ENCODE measurements at places on chromosomes 6 and 20. TPM values are rescaled to one million over a fixed set of nuclear protein-coding genes. Genes with fewer than 3 reads are reported as not detected.

PLCB4 gene
- 0.02 TPM for total RNA-seq

TRIM15 gene
- 0.26 TPM for total RNA-seq

GRCh38 chr6:141809901-141810300 lies 322.8 kb upstream of the GJE1 start:
- no peak overlapping the region for H3K4me3 ChIP-seq
- H3K27ac ChIP-seq, result no peak overlapping the region
- DNase-seq, result no peak
- no peaks in the 10 kb centered on the region for H3K4me1 ChIP-seq

RRAGD gene
- total RNA-seq, result 19.6 TPM

DNA sequence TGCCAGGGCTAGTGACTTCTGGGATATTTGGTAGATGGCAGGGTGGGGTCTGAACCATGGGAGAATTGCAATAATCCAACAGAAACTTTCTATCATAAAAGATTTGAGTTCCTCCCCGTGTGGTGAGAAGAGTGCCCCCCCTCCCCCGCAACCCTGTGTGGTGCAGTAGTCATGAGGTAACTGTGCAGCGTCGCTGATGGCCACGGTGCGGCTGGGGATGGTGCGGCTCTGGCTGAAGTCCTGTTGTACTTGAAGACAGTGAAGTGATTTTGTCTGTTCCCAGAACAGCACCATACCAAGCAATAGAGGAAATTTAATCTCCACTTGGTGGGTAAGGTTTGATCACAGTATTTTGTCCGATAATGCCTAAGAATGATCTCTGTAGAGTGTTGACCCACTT lies 654.8 kb upstream of the POU3F2 start:
- DNase-seq, result no peak
- H3K36me3 ChIP-seq, result no peaks in the 10 kb centered on the region
- H3K4me3 ChIP-seq, result no peak overlapping the region
- H3K4me1 ChIP-seq, result no peaks in the 10 kb centered on the region

TAAR2 gene
- not detected for total RNA-seq

DNA sequence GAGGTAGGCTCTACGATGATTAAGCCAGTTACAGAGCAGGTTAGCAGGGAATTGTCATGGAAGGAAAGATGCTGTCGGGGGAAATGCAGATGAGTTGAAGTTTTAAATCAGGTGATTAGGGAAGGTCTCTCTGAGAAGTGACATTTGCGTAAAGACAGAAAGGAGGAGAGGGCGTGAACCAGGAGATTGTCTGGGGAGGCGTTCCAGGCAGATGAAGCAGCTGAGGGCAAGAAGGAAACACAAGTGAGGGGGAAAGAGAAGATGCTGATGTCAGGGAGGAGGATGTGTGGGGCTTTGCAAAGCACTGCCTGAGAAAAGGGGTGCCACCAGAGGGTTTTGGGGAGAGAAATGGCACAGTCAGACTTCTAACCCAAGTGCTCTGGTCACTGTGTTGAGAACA lies 2.5 kb upstream of the TMEM14B start:
- H3K27ac ChIP-seq, result no peak overlapping the region
- DNase-seq, result no peak
- no peaks in the 10 kb centered on the region for H3K27me3 ChIP-seq
- no peak overlapping the region for H3K4me3 ChIP-seq

Data from activated CD4-positive, alpha-beta T cell treated with anti-CD3 and anti-CD28 coated beads for 36 hours (primary cell).